ENCODE measurements at places on chromosomes 4 and X. TPM values are rescaled to one million over a fixed set of nuclear protein-coding genes. Genes with fewer than 3 reads are reported as not detected.

NSUN7 gene
- total RNA-seq: not detected

GRCh38 chr4:151668689-151669402 lies 92.0 kb downstream of the GATB start:
- DNase-seq: no peak

DNA sequence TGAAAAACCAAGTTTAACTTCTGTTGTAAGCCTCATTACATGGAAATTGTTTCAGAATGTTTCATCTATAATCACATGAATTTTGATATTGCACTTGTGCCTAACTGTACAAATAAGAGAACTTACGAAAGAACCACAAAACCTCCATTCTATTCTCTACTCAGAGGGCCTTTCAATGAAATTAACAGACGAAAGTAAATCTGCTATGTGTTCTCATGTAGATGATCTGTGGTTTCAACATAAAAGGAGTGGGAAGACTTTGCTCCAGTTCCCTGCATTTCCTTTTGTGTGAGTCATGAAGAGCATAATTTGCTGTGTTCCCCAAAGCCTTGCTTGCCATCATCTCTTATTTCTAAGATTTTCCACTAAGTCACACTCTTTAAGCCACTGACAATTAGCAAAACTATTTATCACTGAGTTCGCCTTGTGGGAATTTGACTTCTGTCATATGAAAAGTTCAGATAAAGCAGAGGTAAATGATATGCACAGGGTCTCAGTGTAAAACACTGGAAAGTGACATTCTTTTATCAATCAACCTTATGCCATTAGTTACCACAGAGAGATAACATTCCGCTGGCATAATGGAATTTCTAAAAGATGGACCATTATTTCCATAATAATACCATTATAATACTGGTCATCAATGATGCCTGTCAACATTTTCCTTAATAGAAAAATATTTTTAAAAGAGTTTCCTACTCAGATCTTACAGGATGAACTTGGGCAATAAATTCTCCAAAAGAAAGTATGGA lies 329.8 kb downstream of the NR3C2 start:
- DNase-seq: no peak

PRR32 gene
- not detected for total RNA-seq

GRCh38 chr4:104976262-104976661 lies 170.4 kb upstream of the TET2 start:
- no peak for DNase-seq
